CD8-positive, alpha-beta memory T cell (primary cell): ENCODE measurements at places on chromosomes 1 and 21.

- H3K4me1 ChIP-seq = no peaks in the 10 kb centered on the region
- H3K27me3 ChIP-seq = no peaks in the 10 kb centered on the region
- no peak overlapping the region for H3K27ac ChIP-seq
- no peaks in the 10 kb centered on the region for H3K36me3 ChIP-seq
- H3K4me3 ChIP-seq = no peak overlapping the region
- no peak for DNase-seq
Measured at GRCh38 chr21:44670642-44671432, 4.1 kb upstream of the KRTAP12-2 start.

GRCh38 chr1:38102636-38103035, 56.0 kb upstream of the POU3F1 start:
- DNase-seq = no peak
- H3K4me1 ChIP-seq = no peaks in the 10 kb centered on the region
- no peak overlapping the region for H3K27ac ChIP-seq
- no peak overlapping the region for H3K4me3 ChIP-seq

DNA sequence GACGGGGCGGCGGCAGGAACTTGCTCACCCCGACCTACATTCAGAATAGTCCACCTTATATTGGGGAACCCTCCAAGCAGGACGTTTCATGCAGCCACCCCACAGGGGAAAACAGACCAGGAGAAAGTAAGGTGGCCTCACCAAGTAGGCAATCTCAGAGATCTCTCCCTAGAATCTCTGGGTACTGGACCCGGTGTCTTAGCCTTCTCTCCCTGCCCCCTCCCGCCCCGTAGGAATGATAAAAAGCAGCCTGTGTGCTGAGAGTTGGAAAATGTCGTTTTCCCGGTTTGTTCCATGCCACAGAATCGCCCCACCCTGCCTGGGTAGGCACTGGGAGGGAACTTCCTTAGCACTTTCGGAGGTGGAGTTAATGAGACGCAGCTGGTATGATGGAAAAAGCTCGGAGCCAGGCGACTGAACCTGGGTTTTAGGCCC, 789 bp upstream of the PTPN14 start:
- no peaks in the 10 kb centered on the region for H3K36me3 ChIP-seq
- H3K4me1 ChIP-seq = no peaks in the 10 kb centered on the region
- no peak overlapping the region for H3K4me3 ChIP-seq
- H3K27me3 ChIP-seq = peaks cover 20% of the 10 kb centered on the region
- no peak overlapping the region for H3K27ac ChIP-seq

- no peaks in the 10 kb centered on the region for H3K4me1 ChIP-seq
- no peaks in the 10 kb centered on the region for H3K36me3 ChIP-seq
- H3K4me3 ChIP-seq = no peak overlapping the region
- H3K27me3 ChIP-seq = no peaks in the 10 kb centered on the region
- no peak for DNase-seq
Measured at GRCh38 chr21:45582128-45582527, 39.9 kb upstream of the SLC19A1 start.

GRCh38 chr1:208788013-208788540, 543.9 kb upstream of the PLXNA2 start:
- DNase-seq = no peak
- no peaks in the 10 kb centered on the region for H3K4me1 ChIP-seq
- no peak overlapping the region for H3K27ac ChIP-seq
- H3K27me3 ChIP-seq = no peaks in the 10 kb centered on the region

- H3K27ac ChIP-seq = no peak overlapping the region
- no peak overlapping the region for H3K4me3 ChIP-seq
Measured at GRCh38 chr1:196302420-196302819, 305.8 kb downstream of the KCNT2 start.

- H3K27me3 ChIP-seq = no peaks in the 10 kb centered on the region
- no peaks in the 10 kb centered on the region for H3K36me3 ChIP-seq
- H3K4me1 ChIP-seq = no peaks in the 10 kb centered on the region
- no peak overlapping the region for H3K27ac ChIP-seq
Measured at GRCh38 chr1:82337635-82338034, 536.9 kb downstream of the ADGRL2 start.

- no peaks in the 10 kb centered on the region for H3K4me1 ChIP-seq
- H3K27me3 ChIP-seq = no peaks in the 10 kb centered on the region
- no peaks in the 10 kb centered on the region for H3K36me3 ChIP-seq
- H3K27ac ChIP-seq = no peak overlapping the region
- no peak for DNase-seq
Measured at GRCh38 chr1:174713796-174714195, 266.0 kb downstream of the GPR52 start.

- peaks cover 2% of the 10 kb centered on the region for H3K4me1 ChIP-seq
- H3K27me3 ChIP-seq = no peaks in the 10 kb centered on the region
- no peak overlapping the region for H3K27ac ChIP-seq
- H3K4me3 ChIP-seq = no peak overlapping the region
Measured at GRCh38 chr1:228392111-228392936, 14.3 kb downstream of the TRIM11 start.

GRCh38 chr1:245361065-245361464, 206.3 kb downstream of the KIF26B start:
- no peak overlapping the region for H3K27ac ChIP-seq
- H3K27me3 ChIP-seq = no peaks in the 10 kb centered on the region
- no peaks in the 10 kb centered on the region for H3K36me3 ChIP-seq
- DNase-seq = no peak
- no peak overlapping the region for H3K4me3 ChIP-seq
- no peaks in the 10 kb centered on the region for H3K4me1 ChIP-seq

DNA sequence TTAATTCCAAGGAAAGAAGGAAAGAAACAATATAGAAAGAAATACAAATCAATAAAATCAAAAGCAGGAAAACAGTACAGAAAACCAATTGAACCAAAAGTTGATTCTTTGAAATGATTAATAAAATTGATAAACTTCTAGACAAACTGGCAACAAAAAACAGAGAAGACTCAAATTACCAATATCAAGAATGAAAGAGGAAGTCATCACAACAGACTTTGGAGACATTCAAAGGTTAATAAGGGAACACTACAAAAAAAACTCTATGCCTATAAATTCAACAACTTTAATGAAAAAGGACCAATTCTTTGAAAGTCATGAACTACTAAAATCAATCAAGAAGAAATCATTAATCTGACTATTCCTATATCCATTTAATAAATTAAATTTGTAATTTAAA, 329.3 kb upstream of the NR5A2 start:
- no peak overlapping the region for H3K4me3 ChIP-seq
- no peaks in the 10 kb centered on the region for H3K27me3 ChIP-seq
- H3K27ac ChIP-seq = no peak overlapping the region
- no peak for DNase-seq
- H3K36me3 ChIP-seq = no peaks in the 10 kb centered on the region

- no peak overlapping the region for H3K27ac ChIP-seq
- H3K4me1 ChIP-seq = peaks cover 9% of the 10 kb centered on the region
- H3K27me3 ChIP-seq = no peaks in the 10 kb centered on the region
- no peak overlapping the region for H3K4me3 ChIP-seq
- DNase-seq = peak; percentile 22
Measured at GRCh38 chr1:230208619-230209261, 141.7 kb downstream of the GALNT2 start.

- H3K4me3 ChIP-seq = no peak overlapping the region
- no peaks in the 10 kb centered on the region for H3K27me3 ChIP-seq
- H3K27ac ChIP-seq = no peak overlapping the region
- no peak for DNase-seq
Measured at GRCh38 chr1:28458237-28459228, 47.3 kb upstream of the RCC1 start.

GRCh38 chr1:110050602-110051261, 16.3 kb downstream of the STRIP1 start:
- no peak for DNase-seq
- no peaks in the 10 kb centered on the region for H3K27me3 ChIP-seq
- H3K4me1 ChIP-seq = no peaks in the 10 kb centered on the region
- no peak overlapping the region for H3K27ac ChIP-seq
- no peak overlapping the region for H3K4me3 ChIP-seq
- peaks cover 72% of the 10 kb centered on the region for H3K36me3 ChIP-seq

GRCh38 chr1:54376430-54377039, 29.7 kb downstream of the SSBP3 start:
- no peak for DNase-seq
- H3K27me3 ChIP-seq = no peaks in the 10 kb centered on the region
- peak overlapping the region; percentile 22 for H3K27ac ChIP-seq
- H3K4me1 ChIP-seq = peaks cover 75% of the 10 kb centered on the region
- no peak overlapping the region for H3K4me3 ChIP-seq

GRCh38 chr1:175885326-175885725, 141.9 kb upstream of the TNR start:
- no peak overlapping the region for H3K27ac ChIP-seq
- no peaks in the 10 kb centered on the region for H3K36me3 ChIP-seq
- DNase-seq = no peak
- H3K4me3 ChIP-seq = no peak overlapping the region

GRCh38 chr1:229879746-229880145, 187.3 kb upstream of the GALNT2 start:
- no peaks in the 10 kb centered on the region for H3K4me1 ChIP-seq
- no peak overlapping the region for H3K4me3 ChIP-seq
- DNase-seq = no peak
- no peaks in the 10 kb centered on the region for H3K27me3 ChIP-seq
- no peaks in the 10 kb centered on the region for H3K36me3 ChIP-seq
